Stimulated activated CD4-positive, alpha-beta T cell treated with anti-CD3 and anti-CD28 coated beads, Interleukin-4, amount 100 ng/mL, for 48 hours (primary cell): ENCODE measurements at places on chromosomes 2 and 18.

DNA sequence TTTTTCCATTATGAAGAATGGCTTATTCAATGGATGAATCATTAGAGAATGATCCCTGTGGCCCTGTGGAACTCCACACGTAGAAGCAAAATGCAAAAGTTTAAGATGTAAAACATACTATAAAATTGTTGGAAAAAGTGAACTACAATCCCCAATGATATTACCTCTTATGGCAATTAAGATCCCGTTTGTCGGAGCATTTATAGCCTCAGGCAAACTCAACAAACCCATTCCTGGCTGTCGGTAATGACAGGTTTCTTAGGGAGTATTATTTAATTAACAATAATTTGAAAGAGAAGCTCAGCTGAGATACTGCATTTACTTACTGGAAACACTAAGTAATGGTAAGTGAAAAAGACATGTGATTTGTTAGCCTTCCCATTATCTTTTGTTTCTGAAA lies 138.3 kb downstream of the CDH20 start:
- DNase-seq = no peak

DNA sequence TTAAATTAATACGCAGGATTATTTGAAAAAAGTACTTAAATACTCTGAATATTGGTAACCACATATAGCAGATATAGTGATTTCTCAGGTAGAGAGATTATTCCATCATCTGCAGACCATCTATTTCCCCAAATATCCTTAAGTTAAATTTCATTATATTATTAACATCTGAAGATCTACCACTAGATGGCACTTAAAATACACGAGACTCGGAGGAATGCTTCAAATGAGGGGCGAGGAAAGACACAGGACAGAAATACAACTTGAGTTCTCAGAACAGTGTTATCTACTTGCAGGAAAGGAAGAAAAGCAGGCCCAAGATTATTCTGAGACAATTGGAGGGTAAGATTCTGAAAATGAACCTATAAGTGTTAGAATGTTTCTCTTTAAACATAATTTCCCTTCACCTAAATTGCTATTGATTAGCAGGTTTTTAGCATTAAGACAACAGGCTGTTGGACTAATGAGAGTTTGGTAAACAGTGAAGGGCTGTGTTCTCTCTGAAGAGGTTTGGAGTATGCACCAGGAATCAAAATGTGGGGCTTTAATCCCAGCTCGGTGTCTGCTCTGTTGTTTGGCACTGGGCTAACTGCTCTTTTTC lies 76.9 kb upstream of the GCFC2 start:
- DNase-seq = no peak

GRCh38 chr2:240604291-240604938 lies 17.9 kb downstream of the CAPN10 start:
- no peak for DNase-seq

DNA sequence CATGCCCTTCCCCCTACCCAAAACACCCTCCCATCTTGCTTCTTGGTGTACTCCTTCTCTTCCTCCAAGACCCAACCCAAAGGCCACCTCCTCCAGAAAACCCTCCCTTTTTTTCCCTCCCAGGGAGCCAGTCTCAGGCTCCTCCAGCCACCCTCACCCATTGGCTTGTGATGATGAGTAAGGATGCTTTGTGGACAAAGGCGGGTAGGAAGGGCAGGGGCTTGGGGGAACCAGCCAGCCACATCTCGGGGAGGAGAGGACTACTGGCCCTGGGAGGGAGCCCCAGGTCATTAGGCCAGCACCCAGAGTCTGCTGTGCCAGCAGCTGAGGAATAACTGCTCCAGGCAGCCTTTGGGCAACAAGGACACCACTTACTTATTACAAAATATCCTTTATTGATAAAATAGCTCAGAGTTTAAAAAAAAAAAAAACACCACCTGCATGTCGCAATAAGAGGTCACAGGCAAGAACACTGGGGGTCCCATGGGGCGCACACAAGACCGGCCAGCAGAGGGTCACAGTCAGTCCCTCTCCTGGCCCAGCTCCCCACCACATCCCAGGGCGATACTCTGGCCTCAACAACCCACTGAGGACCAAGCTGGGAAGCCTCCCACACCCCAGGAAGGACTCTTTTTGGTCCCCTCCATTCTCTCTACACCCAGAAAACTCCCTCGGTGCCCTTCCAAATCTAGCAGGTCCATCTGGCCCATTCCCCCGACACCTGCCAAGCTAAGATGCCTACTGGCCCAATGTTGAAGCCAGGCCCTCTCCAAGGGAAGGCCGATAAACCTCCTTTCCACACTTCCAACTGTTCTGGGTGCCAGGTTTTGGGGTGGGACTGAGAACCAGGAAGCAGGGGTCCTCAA lies 3.6 kb downstream of the ADRA2B start:
- DNase-seq = no peak

- DNase-seq = no peak
Observed at GRCh38 chr2:169716938-169717690, 16.5 kb upstream of the KLHL23 start.

DNA sequence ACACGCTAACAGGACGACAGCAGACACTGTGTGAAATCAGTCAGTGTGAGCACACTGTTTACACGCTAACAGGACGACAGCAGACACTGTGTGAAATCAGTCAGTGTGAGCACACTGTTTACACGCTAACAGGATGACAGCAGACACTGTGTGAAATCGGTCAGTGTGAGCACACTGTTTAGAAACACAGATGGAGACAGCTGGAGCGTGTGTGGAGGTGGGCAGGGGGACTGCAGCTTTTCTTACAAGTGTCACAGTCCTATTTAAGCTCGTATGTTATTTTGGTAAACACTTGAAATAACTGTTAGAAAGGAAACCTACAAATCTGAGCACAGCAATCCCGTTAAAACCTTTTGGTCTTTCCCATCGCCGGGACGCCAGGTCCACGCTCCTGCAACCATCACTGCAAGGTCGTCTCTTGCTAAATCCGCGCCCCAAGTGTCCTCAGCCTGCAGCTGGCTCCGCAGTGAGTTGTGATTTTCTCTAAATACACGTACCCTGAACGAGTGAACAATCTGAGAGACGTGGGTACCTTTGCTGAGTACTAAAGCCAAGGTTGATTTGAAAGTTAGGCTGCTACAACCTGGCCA lies 58.9 kb upstream of the CTDP1 start:
- no peak for DNase-seq
